Amniotic stem cell (primary cell): ENCODE measurements at places on chromosomes 1 and 21.

DNA sequence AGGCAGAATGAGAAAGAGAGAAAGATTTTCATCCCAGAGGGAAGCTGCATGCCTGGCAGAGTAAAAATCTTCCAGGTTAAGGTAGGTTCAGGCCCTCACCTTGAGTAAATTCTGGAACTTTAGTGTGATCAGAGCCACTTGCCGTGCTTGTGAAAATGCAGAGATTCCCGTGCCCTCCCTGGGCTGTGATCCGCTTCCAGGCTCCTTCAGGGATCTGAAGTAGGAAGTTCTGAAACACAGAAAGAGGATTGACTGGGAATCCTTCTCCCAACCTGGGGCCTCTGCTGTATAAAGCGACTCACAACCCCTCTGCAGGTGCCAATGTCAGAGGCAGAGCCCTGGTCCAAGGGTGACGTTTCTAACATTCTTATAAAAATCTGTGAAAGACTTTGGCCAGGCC, 26.6 kb downstream of the NUAK2 start:
- no peak for DNase-seq

GRCh38 chr1:30880678-30881318, 27.8 kb downstream of the SDC3 start:
- no peak for DNase-seq

GRCh38 chr21:45223236-45224185, 64.2 kb downstream of the POFUT2 start:
- DNase-seq, result no peak

- DNase-seq, result no peak
These were observed 121.7 kb downstream of the SMYD2 start for GRCh38 chr1:214402613-214403083.

DNA sequence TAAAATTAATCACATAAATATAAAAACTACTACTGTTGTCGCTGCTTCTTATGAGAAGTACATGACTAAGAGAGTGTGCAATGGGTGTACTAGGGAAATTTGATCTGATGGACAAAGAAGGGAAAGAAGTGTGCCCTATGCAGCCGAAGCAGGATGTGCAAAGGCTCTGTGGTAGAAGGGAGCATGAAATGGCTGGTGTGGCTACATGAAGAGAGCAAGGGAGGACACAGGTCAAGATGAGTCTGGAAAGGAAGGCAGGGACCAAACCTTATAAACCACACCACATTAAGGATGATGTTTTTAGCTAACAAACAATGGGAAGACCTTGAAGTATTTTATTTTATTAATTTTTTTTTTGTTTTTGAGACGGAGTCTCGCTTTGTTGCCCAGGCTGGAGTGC, 20.0 kb downstream of the MAB21L3 start:
- DNase-seq, result no peak

GRCh38 chr1:94595658-94596057, 54.1 kb upstream of the F3 start:
- no peak for DNase-seq

DNA sequence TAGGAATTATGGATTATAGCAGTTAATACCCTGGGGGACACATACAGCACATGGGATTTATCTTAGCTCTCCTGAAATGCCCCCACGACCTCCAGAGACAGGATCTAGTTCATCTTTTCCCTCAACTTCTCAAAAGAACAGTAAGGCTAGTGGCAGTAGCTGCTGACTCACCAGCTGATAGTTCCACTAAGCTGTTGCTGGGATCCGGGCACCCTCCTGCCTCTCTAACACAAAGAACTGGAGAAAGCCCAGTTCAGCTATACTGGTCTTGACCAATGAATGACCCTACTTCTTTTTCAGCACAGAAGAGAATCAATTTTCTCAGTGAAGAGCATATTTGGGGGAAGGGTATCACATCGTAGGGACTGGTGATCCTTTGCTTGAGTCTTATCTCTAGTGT, 84.1 kb downstream of the PGBD5 start:
- DNase-seq, result no peak

DNA sequence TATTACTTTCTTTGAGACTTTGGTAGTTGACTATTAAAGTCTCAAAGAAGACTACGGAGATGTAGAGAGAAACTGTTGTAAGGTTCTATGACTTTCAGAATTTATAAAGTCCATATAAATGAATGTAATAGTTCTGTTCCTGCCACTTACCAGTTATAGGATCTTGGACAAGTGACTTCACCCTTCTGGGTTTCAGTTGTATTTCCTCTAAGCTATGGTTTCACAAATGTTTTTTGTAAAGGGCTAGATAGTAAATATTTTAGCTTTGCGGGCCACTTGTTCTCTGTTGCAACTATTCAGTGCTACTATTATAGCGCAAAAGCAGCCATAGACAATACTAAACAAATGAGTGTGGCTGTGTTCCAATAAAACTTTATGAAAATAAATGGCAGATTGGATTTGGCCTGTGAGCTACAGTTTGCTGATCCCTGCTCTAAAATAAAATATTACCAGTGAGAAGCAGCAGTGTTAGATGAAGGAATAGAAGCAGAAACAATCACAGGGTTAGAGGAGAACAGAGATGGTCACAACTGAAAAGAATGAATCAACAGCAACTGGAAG, 14.7 kb downstream of the ZMPSTE24 start:
- no peak for DNase-seq

GRCh38 chr1:162632698-162633080, 425 bp downstream of the DDR2 start:
- no peak for DNase-seq

GRCh38 chr1:219374046-219374566, 200.4 kb downstream of the LYPLAL1 start:
- DNase-seq, result no peak

- no peak for DNase-seq
These were observed 51.2 kb downstream of the GORAB start for GRCh38 chr1:170583186-170583585.

DNA sequence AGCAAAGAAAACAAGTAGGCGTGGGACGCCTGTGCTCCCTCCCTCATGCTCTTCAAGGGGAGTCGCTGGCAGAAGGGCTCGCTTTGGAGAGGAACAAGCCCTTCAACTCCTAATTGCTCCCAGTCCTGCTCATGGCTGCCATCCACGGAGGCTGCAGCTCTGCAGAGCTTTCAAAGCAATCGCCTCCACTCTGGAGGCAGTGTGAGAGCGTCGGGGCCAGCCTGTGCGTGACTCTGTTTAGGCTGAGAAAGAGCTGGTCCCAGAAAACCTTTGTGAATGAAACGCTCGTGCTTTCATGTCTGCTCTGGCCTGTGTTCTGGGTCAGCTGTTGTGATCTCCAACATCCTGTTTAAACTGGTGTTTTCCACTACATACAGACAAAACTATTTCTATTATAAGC, 23.9 kb upstream of the RUNX1 start:
- DNase-seq, result peak; percentile 60

- no peak for DNase-seq
These were observed 15.5 kb upstream of the ADAM30 start for GRCh38 chr1:119911775-119912174.

GRCh38 chr1:162625679-162626078, 6.6 kb upstream of the DDR2 start:
- DNase-seq, result no peak

GRCh38 chr1:187721216-187721615, 892.5 kb downstream of the PLA2G4A start:
- no peak for DNase-seq

- no peak for DNase-seq
These were observed 6.6 kb upstream of the PDE9A start for GRCh38 chr21:42646836-42647235.

- DNase-seq, result no peak
These were observed 37.5 kb upstream of the KIF21B start for GRCh38 chr1:201061049-201061448.

DNA sequence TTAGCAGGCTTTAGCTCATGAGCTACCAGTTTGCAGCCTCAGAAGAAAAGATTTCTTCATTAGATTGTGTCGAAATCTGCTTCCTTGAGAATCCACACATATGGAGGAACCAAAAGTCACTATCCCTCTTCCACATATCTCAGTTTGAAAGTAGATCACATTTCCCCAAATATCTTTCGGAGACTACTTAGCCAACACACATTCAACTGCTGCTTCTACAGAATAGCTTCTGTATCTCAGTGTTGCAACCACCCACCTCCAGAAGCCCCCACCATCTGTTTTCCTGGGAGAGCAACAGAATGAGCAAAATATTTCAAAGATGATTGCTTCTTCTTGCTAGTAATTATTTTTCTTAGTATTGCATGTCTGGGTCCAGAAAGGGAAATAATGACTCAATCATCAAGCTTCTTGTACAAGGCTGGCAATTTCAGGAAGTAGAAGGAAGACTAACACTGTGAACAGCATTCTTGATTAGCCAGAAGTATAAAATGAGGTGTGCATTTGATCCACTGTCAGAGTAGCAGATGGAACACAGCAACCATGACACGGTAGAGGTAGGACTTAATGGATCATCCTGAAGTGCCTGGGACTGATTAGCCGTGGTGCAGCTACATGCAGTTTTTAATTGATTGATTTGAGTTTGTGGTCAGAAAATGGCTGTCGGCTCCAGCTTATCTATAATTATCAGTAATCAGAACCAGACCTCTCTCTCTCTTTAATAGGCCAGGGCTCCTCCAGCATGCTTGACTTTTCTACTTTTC, 24.9 kb downstream of the ZC3H11B start:
- DNase-seq, result peak; percentile 31

GRCh38 chr21:31870472-31871193, 2.2 kb upstream of the HUNK start:
- no peak for DNase-seq

DNA sequence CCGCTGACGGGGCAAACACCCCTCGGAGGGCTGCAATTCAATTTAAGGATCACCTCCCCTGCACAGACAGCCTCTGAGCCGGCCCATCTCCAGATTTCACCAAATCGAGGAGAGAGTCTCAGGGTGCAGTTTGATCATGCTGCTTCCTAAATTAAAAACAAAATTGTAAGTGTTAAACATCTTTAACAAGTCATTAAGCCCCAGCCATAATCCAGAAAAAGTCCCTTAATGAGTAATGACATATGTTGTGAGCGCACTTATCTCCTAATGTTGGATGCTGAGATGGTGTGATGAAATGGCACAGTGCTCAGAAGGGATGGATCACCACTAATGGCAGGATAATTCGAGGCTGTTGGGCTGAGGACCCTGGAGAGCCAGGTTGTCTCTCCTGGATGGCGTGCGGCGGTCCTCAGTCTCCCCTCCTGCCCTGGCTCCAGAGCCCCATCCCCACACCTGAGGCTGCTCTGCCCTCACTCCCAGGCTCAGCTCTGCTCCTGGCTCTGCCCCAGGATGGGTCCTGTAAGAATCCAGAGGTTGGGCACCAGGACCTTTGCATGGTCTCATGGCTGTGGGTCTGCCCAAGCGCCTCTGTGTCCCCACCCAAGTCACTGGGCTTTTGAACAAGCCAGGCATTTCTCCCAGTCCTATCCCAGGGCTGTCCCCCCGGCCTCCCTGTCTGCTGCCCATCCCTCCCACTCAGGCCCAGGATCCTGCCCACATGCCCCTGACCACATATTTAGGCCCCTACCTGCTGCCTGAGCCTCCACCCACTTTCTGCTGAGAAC, 224.4 kb upstream of the POU3F1 start:
- DNase-seq, result no peak

GRCh38 chr1:16075337-16076030, 2.0 kb upstream of the FAM131C start:
- no peak for DNase-seq

GRCh38 chr21:41620982-41621381, 113.0 kb upstream of the TMPRSS2 start:
- no peak for DNase-seq

GRCh38 chr1:242712248-242712647, 187.8 kb upstream of the PLD5 start:
- DNase-seq, result no peak

GRCh38 chr1:47593013-47593568, 155.2 kb downstream of the FOXD2 start:
- no peak for DNase-seq

DNA sequence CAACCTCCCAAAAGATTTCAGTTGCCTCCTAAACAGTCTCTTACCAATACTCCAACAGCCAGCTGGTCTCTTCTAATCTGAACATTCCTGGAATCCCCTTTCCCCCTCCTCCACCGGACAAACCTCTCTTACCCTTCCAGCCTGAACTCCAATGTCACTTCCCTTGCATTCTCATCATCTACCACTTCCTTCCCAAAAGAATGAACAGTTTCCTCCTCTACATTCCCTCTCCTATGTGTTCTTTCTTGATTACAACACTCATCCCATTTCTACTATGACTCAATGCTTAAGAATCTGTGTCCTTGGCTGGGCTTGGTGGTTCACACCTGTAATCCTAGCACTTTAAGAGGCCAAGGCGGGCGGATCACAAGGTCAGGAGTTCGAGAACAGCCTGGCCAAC, 417.1 kb downstream of the SETD4 start:
- no peak for DNase-seq

DNA sequence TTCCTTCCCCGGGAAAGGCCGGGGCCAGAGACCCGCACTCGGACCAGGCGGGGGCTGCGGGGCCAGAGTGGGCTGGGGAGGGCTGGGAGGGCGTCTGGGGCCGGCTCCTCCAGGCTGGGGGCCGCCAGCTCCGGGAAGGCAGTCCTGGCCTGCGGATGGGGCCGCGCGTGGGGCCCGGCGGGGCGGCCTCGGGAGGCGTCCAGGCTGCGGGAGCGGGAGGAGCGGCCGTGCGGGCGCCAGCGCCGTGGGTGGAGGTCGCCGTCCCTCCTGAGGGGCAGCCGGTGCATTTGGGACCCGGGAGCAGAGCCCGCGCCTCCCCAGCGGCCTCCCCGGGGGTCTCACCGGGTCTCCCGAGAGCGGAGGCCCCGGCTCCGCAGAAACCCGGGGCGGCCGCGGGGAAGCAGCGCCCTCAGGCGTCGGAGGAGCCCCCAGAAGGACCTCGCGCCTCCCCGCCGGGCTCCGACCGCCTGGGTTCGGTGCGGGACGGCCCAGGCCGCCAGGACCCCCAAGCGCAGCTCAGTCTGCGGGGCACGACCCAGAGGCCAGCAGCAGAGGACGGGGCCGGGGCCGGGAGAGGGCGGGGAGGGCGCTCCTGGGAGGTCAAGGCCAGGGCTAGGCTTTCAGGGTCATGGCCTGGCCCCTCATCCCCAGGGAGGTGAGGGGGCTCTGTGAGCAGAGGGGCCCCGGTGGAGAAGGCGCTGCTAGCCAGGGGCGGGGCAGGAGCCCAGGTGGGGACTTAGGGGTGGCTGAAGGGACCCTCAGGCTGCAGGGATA, 7.2 kb upstream of the SLX9 start:
- DNase-seq, result no peak

DNA sequence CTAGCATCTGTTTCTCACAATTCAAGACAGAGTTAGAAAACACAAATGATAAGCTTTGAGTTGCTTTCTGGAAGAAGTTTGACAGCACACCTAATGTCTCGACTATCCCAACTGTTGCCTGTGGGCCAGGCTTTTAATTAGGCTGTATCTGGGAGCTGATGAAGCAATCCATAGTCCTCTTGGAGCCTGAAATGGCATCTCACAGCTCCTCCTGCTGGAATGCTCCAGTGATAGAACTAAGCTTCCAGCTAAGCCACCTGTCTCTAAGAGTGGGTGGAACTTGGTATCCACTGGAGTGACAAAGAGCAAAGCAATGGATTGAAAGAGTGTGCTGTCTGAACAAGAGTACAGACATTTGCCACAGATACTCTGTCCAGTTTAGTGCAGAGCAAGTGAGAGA, 605.3 kb upstream of the NR5A2 start:
- DNase-seq, result no peak
